ENCODE measurements at places on chromosomes 6 and 20. TPM values are rescaled to one million over a fixed set of nuclear protein-coding genes. Genes with fewer than 3 reads are reported as not detected.

TP53TG5 gene
- 0.42 TPM for polyA plus RNA-seq

PDE7B gene
- 10.3 TPM for polyA plus RNA-seq

SLC32A1 gene
- 2.0 TPM for polyA plus RNA-seq

LINC00237 gene
- polyA plus RNA-seq = not detected

HUS1B gene
- polyA plus RNA-seq = not detected

ID4 gene
- polyA plus RNA-seq = 134 TPM

DNA sequence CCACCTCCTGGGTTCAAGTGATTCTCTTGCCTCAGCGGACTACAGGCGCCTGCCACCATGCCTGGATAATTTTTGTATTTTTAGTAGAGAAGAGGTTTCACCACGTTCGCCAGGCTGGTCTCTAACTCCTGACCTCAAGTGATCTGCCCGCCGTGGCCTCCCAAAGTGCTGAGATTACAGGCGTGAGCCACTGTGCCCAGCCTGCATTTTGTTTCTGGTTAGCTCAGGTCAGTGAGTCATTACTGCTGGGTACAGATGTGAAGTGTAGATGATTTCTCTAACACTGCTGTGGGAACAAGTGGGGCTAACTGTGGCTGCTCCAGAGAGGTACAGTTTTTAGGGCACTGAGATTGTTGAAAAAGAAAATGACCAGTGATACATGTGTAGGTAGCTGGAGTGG lies 188.6 kb downstream of the PRL start:
- DNase-seq = no peak

- no peak for DNase-seq
These were observed 32.5 kb upstream of the IYD start for GRCh38 chr6:150336299-150336698.

DNA sequence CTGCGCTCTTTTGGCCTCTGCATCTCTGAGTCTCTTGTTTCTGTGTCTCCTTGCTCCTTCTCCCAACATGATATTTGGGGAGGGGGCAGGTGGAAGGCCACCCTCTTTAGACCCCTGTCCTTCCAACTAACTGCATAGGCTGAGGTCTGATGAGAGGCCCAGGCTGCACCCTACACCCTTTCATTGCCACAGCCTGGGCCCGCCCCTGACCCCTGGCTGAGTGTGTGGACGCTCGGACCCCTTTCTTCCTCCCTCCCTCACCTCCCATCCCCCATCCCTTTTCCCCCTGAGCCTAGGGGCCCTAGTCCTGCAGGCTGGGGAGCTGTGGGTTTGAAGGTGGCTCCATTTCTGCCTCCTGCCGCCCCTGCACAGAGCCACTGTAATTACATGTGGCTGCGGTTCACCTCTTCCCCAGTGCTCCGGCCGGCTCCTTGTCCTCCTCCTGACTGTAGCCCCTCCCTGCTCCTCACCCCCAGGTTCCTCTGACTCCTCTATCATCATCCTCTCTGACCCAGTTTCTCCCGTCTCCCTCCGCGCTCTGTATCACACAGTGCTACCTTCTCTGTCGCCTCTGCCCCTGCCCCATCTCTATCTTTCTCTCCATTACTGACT lies 6.8 kb downstream of the MDFI start:
- DNase-seq = no peak

DNA sequence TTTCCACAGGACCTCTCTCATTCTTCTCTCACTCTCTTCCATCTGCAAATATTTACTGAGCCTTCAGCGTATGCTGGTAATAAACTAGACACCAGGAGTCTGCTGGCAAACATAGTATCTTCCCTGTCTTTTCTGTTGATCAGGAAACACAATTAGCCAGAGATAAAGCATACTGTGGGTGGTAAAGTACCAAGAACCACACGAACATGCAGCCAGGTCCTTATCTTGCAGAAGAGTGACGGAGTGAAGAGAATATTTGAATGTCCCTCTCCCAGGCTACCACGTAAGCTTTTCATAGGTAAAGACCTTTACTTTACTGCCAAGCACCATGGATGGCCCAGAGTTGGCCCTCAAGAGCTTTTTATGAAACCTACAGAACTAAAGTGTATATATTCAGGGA lies 13.3 kb downstream of the FHL5 start:
- DNase-seq = no peak

- DNase-seq = no peak
These were observed 14.1 kb upstream of the CPNE5 start for GRCh38 chr6:36853325-36853724.

DNA sequence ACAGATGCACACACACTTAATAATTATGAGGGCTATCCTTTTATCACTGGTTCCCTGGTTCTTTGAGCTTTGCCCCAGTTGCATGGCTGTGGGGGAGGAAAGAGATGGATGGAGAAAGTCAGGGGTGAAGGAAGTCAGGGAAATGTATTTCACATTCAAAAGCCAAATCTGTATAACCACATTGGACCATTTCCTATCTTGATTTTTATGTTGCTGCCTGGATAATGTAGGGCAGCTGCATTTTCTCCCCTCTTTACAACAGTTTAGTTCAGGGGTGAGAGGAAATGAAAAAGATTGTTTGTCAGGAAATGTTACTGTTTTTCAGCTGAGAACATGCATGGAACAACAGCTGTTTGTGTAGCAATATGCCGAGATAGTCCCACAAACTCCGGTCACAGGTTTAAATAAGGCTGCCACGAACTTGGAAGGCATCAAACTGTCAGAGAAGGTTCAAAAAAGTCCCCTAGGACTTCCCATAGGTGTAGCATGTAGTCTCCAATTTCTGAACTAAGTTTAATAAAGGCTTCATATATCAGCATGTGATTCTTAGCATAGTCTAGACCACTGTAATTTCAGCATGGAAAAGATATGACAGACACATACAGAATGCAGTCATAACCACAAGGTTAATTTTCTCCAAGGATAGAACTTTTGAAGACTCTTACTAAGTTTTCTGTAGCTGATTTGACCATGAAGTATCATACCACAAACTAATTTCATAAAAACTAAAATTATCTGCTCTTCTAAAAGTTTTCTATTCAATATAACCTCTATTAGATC lies 82.1 kb upstream of the COL21A1 start:
- peak; percentile 59 for DNase-seq

DNA sequence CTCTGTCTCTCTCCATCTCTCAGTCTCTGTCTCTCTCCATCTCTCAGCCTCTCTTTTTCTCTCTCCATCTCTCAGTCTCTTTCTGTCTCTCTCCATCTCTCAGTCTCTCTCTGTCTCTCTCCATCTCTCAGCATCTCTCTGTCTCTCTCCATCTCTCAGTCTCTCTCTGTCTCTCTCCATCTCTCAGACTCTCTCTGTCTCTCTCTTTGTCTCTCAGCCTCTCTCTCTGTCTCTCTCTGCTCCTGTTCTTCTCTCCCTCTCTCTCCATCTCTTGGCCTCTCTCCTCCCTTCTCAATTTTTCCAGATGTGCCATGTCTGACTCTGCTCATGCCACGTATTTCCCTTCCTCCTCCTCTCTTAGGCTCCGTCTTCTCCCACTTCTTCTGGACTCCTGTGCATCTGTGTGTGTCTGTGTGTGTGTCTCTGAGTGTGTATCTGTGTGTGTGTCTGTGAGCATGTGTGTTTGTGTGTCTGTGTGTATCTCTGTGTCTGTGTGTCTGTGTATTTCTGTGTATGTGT lies 72.7 kb downstream of the SRC start:
- DNase-seq = no peak

- no peak for DNase-seq
These were observed 42.4 kb downstream of the DHX35 start for GRCh38 chr20:39004508-39004907.

DNA sequence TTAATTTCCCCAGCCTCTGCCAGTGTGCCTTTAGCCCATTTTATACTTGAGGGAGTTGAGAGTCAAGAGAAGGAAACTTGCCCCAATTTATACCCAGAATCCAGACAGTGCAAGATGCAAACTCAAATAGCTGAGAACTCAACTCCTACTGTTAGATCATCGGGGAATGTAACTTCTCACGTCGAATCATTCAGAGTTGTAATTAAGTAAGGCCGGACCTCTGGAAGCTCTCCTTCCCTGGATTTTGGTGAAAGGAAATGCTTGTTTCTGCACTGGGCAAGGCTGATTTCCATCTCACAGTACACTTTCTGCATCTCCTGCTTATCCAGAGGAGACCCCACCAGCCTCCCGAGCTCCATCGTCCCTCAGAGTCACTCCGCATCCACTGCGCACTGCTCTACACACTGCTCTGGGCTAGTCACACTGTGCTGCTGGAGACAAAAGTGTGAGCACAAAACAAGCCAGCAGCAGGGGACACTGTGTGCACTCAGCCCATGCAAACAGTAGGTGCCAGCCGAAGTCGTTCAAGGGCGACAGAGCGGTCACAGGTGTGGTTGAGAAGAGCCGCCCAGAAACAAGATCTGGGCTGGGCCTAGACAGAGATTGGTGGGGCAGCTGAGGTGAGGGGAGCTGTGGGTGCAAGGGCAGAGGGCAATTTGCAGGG lies 150.4 kb upstream of the QKI start:
- DNase-seq = no peak

DNA sequence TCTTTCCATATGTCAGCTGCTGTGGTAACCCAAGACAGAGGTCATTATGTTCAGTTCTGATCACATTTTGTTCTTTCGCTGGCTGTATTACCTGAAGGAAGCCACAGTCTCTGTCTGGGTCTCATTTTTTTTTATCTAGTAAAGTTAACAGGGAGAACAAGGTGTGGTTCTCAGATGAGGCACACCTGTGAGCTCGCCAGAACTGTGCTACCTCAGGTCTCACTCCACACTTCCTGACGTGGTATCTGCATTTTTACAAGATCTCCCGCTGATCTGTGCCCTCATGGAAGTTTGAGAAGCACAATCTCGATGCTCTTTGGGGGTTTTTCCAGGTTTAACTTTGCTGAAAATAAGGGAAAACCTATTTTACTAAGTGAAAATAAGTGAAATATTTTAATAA lies 169.5 kb upstream of the CENPW start:
- no peak for DNase-seq

GRCh38 chr6:20408851-20409250 lies 7.2 kb downstream of the E2F3 start:
- DNase-seq = no peak

GRCh38 chr6:12504325-12504966 lies 212.1 kb upstream of the PHACTR1 start:
- no peak for DNase-seq

- DNase-seq = no peak
These were observed 29.8 kb upstream of the TCP11 start for GRCh38 chr6:35170891-35171290.

DNA sequence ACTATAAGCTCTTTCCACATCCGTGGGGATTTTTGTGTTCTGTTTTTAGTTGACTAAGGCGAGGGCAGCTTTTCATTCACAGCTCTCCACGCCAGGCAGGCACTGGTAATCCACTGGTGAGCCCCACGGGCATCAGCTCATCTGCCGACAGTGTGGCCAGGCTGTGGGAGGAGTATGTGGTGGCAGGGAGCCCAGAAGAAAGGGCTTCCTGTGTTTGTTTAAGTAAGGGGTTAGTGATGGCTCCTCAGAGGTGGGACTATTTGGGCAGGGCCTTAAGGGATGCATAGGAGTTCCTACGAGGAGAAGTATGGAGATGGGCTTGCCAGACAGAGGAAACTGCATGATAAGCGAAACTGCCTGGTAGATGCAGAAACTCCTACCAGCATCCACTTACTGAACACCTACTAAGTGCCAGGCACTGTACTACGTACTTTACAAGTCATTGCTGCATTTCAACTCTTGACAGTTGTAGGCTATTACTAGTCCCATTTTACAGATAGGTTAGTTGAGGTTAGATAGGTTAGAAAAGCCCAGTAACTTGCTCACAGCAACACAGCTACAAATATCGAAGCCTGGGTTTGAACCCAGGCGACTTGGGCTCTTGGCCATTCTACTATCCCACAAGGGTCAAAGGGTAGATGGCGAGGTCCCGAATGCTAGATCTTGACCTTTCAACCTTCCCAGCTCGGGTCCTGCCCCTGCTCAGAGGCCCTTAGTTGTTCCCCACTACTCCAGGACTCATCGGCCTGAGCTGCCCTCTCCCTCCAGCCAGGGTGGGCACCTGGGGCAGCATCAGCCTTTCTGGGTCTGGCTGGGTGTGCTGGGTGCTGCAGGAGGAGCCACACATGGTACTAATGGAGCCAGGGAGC lies 55.1 kb downstream of the CEBPB start:
- DNase-seq = no peak

- DNase-seq = no peak
These were observed 357.5 kb downstream of the LAMA2 start for GRCh38 chr6:129240492-129240853.

DNA sequence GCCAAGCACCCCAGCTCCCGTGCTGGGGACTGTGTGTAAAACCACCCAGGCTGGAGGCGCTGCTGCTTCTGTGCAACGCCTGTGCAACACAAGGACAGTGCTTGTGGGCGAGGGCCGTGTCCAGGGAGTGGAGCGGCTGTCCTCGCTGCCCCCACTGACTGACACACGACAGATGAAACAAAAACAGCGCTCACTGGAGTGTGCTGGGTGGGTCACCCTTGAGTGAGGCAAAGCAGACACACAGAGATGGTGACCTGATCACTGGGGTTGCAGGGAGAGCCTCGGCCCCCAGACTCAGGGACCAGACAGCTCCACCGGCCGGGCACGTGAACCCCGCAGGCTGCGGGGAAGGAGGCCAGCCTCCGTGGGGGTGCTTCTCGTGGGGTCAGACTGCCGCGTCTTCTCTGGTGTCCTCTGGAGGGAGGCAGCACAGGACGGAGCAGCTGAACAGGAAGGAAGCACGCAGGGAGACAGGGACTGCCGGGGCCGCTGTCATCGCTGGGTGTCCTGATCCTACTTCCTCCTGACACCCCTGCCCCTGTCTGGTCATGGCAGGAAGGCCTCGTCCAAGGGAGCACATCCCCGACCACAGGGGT lies 75.9 kb upstream of the CST7 start:
- DNase-seq = no peak

DNA sequence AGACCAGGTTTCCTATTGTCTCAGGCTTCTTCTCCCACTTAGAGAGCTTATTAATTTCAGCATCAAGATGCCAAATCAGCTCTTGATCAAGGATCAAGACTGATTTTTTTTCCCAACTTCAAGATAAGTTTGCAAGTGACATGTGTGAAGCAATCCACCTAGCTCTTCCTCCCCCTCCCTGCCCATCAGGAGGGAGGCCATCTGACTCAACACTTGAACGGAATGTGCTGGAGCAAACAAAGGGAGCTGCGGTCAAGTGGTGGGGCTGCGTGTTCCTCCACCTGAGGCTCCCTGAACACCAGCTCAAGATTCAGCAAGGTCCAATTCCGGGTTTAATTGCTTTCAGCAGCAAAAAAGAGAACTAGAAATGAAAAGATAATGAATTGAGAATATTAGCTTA lies 38.7 kb downstream of the TTI1 start:
- no peak for DNase-seq

- peak; percentile 38 for DNase-seq
These were observed 26.7 kb downstream of the SAYSD1 start for GRCh38 chr6:39088331-39088730.

GRCh38 chr20:48912065-48912464 lies 9.4 kb upstream of the ARFGEF2 start:
- DNase-seq = no peak

DNA sequence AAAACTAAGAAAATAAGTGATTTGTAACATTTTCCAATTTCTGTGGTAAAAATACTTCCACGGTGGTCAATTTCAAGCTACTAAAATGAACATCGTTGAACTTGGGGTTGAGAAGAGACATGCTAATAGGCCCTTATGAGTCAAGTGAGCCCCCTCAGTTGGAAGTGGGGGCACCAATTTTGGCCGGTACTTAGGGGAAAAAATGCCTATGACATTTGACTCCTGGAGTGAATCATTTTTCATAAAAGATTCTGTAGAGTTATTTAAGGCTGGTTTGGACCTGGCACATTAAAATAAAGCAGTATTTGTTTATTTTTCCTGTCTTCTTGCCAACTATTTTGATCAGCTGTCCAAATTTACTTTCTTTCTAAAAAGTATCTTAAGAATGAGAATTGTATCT lies 32.4 kb upstream of the CAP2 start:
- DNase-seq = no peak

Measured in left renal pelvis (tissue), 4 donors.